ENCODE measurements at places on chromosomes 2 and 18.
A peak's percentile ranks its signal among the peaks of the same experiment; 100 is the strongest.

GRCh38 chr2:23363268-23363667 is 21.7 kb upstream of the KLHL29 start:
- no peak for DNase-seq

DNA sequence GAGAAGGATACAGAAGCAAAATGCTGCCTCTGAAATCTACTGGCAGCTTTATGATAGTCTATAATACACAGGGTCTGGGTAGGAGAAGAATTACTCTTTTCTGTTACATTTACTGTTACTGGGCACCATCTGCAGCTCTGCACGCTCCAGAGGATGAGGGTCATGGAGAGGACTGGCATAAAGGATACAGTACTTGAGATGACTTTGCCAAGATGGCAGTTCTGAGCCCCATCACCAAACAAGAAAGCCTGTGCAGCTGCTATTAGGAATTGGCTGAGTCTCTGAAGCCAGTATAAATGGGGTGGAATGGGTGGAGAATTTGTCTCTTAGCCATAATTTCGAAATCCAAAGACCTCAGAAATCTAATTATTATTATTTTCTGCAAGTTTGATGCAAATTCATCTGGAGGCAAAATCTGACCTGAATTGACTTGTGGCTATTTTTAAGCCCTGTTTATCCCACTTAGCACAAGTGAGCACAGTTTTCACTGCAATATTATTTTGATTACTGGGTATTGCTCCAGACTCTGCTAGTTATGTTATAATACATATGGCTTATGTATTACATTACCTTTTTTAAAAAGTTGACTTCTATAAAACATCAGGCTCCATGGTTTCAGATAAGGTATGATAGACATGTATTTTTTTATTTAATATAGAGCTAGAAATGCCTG is 579.5 kb downstream of the MBD2 start:
- DNase-seq = no peak

DNA sequence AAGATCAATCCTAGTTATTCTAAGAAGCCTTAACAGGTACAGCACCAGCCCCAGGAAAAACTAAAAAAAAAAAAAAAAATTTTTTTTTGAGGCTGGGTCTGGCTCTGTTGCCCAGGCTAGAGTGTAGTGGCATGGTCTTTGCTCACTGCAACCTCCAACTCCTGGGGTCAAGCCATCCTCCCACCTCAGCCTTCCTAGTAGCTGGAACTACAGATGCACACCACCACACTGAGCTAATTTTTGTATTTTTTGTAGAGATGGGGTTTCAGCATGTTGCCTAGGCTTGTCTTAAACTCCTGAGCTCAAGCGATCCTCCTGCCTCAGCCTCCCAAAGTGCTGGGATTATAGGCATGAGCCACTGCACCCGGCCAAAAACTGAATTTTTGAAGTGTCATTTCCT is 10.3 kb upstream of the ALPK2 start:
- DNase-seq = no peak

- DNase-seq = no peak
Measured at GRCh38 chr2:224958873-224959272, 83.4 kb downstream of the DOCK10 start.

DNA sequence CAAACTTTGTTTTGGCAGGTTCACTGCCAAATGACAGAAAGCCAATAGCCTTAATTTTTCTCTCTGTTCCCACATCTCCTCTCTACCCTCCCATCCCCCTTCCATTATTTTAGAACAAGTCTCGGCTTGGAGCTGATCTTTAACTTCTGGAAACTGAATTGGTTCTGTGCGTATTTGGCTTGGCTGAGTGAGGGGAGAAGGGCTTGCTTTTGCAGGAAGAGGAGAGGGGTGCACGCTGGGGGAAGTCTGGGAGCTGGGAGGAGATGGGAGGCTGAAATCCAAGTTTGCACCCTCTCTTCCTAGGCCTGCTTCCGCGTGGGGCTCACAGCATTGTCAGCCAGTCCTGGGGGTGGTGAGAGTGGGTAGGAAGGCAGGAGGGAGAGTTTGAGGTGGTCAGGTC is 176.1 kb upstream of the SPRED2 start:
- no peak for DNase-seq

DNA sequence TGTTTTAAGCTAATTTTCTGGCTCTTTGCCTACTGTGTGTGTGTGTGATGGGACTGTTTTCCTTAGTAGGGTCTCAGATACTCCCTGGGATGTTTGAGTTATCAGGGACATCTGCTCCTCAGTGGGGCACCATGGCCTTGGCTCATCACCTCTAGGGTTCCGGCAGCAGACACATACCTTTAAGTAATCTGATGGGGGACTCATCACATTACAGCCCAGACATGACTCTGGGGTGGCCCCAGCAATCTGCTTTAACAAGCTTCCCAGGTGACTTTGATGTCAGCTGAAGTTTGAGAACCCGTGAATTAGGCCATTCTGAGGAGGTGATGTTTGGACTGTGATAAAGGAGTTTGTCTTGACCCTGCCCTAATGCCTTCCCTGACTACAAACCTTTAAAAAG is 38.8 kb downstream of the DDX18 start:
- no peak for DNase-seq

DNA sequence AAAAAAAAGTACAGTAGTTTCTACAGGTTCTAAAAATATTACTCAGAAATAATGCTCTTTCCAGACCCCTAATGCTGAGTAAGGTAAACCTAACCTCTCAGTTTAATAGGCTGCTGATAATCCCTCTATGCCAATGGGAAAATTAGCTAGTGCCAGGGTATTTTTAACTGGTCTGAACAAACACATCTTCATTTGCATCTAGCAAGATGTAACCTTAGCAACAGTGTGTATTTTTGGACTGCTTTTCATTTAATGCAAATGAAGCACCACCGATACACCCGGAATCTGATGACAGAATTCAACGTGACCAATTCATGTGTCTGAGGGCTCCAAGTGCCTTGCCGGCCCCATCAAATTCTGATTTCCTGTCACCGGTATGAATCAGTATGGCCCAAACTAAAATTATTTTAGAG is 47.4 kb upstream of the CYRIA start:
- no peak for DNase-seq

DNA sequence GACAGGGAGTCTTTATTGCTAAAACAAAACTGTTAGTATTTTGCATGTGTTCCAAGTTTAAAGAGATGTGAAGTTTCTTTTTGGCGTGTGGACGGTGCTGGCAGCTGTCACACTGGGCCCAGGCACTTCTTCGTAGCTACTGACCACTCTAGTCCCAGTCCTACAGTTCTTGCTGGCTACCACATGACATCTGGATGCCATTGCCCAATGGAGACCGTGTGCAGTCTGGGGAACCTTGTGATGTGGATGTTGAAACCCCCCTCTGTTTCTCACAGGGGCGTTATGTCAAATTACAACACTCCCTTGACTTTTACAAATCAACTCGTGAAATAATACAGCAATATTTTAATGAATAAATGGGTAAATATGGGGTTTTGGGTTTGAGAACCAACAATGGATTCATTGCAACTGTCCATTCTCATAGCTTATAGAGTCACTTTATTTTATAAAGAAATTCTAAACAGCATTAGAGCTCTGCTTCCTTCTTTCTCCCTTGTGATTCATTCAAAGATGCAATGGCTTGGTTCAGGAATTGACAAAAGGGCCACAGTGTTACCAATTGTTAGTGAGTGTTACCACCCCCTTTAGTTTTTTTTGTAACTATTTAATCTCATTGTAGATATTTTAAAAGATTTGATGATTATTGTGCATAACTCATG is 1.2 kb downstream of the GPD2 start:
- no peak for DNase-seq

DNA sequence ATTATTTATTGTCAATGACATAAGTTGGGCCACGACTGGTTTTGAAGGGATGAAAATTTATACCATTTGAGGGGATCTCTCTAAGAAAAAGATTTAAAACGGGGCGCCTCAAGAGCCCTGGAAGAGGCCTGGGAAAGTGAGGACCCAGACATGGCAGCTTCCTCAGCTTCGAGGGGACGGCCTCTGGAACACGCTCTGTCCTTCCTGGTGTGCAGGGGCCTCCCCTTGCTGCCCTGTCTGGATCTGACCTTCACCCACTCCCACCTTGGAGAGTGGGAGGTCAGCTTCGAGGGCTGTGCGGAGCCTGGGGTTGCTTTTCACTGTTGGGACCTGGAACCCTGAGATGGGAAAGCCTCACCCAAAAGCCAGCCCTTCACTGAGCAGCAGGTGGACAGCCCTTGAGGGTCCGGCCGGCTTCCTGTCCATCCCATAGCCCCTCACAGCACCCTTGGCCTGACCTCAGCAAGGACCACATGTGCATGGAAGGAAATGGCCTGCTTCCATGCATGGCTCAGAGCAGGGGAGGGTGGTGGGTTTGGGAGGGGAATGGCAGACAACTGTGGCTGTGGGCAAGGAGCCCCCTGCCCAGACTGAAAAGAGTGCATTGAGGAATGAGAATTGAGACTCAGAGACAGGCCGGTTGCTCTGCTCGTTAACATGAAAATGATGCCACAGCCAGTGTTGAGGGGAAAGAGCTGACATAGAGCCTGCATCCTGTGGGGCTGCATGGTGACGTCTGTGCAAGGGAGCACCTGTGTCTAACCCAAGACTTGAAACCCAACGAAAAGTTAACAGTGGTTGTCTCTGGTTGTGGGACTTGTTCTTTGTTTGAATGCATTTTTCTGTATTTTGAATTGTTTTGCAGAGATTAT is 16.3 kb downstream of the FBLN7 start:
- DNase-seq = no peak

GRCh38 chr18:61992923-61993322 is 100.1 kb upstream of the RNF152 start:
- DNase-seq = no peak

DNA sequence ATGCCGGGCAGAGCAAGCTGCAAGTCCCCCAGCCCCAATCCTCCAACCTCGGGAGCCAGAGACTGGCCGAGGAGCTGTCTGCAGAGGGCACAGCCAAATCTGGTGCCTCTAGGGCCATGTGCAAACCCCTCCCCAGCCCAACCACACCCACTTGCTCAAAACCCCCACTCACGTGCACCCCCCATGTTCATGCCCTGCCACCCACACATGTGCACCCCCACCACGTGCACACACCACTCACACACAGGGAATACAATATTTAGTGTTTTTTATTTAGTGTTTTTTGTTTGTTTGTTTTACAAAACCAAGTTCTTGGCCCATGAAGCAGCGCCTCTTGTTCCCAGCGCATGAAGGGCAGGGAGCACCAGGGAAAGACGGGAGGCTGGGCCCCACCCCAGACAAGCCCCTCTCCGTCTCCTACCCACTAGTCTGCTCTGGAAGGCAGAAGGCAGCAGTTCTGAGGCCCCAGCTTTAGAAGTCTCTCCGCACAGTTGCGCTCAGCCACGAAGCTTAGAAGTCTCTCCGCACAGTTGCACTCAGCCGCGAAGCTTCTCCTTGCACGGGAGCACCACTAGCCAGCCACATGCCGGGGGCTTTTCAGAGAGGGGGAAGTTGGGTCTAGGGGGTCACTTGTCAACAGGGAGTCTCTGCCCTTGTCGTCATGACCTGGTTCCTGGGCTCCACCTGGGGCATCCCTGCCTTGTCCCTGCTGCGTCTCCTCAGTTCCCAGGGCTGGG is 276.1 kb upstream of the HDAC4 start:
- DNase-seq = no peak

DNA sequence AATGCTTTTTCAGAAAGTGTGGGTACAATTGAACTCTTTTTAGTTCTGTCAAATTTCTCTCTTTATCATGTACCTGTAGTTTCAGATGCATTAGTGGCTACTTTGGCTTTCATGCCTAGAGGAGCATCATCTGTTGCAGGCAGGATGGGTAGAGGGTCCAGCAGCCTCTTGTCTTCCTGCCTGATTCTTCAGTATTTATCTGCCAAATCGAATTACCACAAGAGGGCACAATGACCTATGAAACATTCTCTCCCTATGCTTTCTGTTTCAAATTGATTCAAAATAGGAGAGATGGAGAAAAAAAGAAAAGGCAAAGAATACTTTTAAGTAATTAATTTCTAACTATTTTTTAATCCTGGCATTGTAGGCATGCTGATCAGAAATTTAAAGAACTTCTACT is 477.2 kb downstream of the TRIB2 start:
- DNase-seq = peak; percentile 13

GRCh38 chr2:193929131-193929530 is 1727.9 kb upstream of the SLC39A10 start:
- DNase-seq = no peak

DNA sequence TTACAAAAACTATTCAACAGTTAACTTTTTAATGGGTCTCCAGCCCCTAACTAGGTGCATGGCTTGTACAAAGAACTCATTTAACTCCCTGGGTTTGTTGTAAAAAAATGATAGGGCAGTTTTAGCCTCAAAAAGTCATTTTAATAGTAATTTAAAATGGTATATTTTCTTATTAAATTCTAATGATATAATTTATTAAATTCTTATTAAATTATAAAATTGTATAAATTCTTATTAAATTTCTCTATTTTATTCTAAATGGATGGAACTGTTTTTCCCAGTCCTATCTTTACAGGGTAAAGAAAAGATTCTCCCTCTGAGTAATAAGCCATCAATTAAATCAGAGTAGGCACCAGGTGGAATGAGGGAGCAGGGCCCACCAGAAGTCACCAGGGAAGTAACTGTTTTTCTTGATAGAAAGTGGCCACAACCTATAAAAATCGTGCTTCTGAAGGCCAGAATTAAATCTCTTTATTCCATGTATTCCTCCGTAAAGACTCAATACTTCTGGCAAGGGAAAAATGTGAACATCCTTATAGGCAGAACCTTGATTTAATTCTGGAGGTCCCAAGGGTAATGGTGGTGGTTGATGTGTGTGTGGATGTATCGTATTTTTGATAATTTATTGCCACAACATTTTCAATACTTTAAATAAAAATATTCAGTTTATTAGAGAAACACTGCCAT is 814 bp downstream of the FKBP7 start:
- DNase-seq = no peak

GRCh38 chr18:60110836-60111235 is 211.0 kb downstream of the PMAIP1 start:
- DNase-seq = peak; percentile 11

DNA sequence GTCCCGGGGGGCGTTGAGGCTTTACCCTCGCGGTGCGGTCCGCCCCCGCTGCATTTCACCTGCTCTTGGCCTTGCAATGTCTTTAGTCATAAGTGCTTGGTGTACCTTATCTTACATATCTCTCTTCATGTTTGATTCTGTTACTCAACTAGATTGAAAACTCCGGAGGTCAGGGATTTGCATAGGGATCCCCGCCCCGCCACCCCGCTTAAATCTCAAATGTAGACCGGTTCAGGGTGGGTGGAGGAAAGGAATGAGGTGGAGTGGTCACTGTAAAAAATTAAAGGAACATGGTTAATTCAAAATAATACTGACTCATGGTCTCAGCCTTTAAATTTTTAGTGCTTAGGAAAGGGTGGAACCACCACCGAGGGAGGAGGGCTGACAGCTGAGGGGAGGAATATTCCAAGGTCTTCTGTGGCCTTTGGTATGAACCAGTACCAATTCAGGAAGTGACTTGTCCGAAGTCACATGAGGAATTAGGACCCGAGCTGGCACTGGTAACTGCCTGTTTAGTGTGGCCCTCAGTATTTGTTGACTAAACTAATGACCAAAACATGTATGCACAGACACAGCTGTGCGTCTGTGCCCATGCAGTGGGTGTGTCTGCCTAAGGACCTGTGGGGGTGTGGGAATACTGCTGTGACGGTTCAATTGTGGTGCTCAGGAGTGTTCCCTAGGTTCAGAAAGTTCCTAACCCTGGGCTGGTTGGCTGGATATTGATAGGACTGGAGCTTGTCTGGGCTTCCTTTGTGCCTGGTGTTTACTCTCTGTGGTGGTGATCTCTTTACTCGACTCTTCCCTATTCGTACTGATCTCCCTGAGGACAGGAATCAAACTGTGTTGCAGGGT is 1.0 kb downstream of the PLEKHB2 start:
- DNase-seq = no peak

GRCh38 chr2:20624884-20625485 is 25.9 kb downstream of the HS1BP3 start:
- no peak for DNase-seq

GRCh38 chr2:109260116-109260855 is 131.3 kb downstream of the SH3RF3 start:
- no peak for DNase-seq
